Fibroblast of the conjunctiva (primary cell): ENCODE measurements at places on chromosomes 7 and 10.

- DNase-seq = no peak
These were observed 165.8 kb upstream of the IMMP2L start for GRCh38 chr7:111727905-111728634.

DNA sequence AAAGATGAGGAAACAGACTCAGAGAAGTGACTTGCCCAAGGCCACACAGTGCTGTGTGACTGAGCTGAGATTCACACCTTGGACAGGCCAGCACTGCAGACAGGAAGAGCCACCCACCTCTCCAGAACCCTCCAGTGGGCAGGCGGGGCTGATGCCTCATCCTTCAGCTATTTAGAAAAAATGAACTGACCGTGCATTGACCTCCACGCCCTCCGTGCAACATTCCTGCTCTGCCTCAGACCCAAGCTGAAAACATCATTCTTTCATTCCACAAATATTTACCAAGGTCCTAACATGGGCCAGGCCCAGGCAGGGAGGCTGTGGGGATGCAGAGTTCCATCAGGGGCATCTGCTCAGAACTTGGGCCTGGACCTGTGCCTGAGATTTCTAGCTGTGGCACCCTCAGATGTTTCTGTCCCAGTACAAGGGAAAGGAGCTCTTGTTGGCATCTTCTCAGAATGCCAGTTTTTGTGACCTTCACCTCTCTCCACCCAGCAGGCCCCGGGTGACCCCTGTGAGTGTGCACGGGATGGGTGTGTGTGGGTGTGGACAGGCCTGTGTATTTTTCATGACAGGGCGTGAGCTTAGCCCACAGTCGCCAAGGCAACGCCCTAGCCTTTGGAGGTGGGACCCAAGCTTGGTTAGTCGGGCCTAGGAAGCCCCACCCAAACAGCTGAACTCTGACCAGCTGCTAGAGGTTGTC, 6.5 kb downstream of the VSIR start:
- DNase-seq = peak; percentile 91

DNA sequence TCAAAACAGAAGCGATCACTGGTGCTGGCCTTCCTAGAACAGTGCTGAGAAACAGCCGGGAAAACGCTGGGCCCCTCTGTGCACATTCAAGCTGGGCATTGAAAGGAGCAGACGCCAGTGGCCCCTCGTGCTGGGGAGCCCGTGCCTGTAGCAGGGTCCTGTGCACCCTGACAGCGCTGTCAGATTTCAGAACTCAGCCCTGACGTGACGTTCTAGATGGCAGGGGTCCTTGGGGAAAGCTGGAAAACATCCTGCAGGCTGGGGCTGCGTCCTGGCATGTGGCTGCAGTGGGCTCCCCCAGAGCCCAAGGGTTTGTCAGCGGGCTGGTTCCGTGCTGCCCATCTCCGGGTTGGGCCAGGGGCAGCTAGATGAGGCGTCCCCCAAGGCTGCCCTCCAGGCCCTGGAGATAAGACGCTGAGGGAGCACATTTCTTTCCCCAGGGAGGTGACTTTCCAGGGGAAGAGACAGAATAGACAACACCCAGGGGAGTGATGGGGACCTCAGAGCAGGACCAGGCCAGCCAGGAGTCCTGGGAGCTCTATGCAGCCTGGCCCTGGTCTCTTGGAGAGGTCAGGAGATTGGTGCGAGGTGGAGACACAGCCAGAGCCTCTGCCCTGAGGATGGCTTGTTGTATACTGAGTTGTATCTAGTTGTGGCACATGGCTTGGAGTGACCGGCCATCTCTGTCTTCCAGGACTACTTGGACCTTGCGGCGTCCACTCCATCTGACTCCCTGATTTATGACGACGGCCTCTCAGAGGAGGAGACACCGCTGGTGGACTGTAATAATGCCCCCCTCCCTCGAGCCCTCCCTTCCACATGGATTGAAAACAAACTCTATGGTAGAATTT, 12.1 kb upstream of the CSGALNACT2 start:
- no peak for DNase-seq

DNA sequence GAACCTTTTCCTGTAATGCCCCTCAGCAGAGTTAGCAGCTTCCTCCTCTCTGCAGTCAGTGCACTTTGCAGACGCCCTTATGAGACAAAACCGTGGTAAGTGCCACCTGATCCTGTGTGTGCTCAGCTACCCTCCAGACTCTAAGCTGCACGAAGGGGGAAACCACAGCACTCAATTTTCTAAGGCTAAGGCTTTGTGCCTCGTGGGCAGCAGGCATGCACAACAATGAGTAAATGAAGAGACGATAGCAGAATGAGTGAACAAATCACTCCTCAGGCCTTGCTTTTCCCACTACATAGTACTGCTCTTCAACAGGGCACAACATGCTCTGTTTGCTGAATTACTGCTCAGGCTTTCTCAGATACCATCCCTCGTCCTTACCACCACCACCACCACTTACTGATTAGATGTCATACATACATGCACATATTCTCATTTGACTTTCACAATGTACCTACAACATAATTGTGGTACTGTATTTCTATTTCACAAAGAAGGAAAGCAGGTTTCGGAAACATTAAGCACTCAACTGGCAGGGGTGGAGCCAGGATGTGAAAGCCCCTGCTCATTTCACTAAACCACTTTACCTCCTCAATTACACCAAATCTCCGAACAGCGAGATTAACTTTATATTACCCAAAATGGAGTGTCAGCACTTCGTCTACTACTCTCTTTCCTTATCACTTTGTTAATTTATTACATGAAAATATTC, 85.4 kb downstream of the ICA1 start:
- DNase-seq = no peak

GRCh38 chr7:34225193-34225592, 319.9 kb downstream of the BMPER start:
- DNase-seq = no peak

DNA sequence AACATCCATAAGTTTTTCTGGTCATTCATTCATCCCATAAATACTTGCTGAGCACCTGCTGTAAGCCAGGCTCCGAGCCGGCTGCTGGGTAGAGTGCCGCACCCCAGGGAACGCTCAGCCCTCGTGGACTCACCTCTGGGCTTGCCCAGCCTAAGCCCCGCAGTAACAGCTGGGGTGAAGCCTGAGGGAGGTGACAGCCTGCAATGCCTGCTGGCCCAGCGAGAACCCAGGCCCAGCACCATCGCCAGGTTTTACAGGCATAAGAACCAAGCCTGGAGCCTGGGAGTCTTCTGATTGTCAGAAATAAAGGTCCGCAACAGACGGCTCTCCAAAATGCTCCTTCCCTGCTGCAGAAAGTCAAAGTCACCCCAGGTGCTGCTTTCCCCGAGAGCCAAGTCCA, 205.4 kb downstream of the ZMYND11 start:
- DNase-seq = no peak

- no peak for DNase-seq
These were observed 130.1 kb downstream of the CREB5 start for GRCh38 chr7:28542410-28542809.

DNA sequence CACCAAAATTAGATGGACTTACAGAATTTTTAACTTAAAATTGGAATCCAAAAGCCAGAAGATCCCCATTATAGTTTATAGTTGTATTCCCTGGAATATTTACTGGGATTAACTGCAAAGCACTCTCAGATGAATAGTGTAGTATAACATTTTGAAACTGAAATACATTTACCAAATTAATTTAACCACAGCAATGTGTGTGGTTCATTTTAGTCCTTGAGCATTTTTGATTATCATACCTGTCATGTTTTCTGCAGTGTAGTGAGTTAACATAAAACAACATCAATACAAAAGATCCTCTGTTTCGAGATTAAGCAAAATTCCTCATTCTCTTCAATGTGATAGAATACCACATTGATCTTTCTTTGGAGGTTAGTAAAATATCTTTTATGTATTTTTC, 3.7 kb downstream of the VIM start:
- no peak for DNase-seq

- DNase-seq = no peak
These were observed 98.1 kb downstream of the EBF3 start for GRCh38 chr10:129865960-129866359.

- DNase-seq = peak; percentile 16
These were observed 47.6 kb downstream of the STEAP1B start for GRCh38 chr7:22452142-22452959.

GRCh38 chr7:25832456-25832855, 319.5 kb upstream of the NFE2L3 start:
- no peak for DNase-seq

- DNase-seq = no peak
These were observed 9.4 kb downstream of the NOC3L start for GRCh38 chr10:94353336-94353735.

DNA sequence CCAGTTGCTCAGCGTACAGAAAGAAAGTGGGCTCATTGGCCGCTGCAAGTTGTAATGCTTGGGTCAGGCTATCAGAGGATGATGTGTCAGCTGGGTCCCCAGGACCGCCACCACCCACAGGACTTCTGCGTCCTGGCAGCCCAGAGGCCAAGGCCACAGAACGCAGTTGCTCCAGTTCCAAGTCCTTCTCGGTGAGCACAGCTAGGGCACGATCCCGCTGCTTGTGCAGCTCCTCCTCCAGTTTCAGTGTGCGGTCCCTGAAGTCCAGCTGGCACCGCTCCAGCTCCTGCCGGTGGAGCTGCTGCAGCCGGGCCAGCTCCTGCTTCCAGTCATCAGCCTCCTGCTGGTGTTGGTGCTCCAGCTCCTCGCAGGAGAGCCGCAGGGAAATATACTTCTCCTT, 3.0 kb downstream of the GCC1 start:
- no peak for DNase-seq

- no peak for DNase-seq
These were observed 103.5 kb upstream of the PDLIM1 start for GRCh38 chr10:95394161-95394880.

- no peak for DNase-seq
These were observed 197.2 kb downstream of the EBF3 start for GRCh38 chr10:129766611-129767550.

- no peak for DNase-seq
These were observed 32.8 kb upstream of the MYO3A start for GRCh38 chr10:25901199-25901598.

GRCh38 chr10:104686829-104687228, 45.7 kb downstream of the SORCS3 start:
- no peak for DNase-seq

DNA sequence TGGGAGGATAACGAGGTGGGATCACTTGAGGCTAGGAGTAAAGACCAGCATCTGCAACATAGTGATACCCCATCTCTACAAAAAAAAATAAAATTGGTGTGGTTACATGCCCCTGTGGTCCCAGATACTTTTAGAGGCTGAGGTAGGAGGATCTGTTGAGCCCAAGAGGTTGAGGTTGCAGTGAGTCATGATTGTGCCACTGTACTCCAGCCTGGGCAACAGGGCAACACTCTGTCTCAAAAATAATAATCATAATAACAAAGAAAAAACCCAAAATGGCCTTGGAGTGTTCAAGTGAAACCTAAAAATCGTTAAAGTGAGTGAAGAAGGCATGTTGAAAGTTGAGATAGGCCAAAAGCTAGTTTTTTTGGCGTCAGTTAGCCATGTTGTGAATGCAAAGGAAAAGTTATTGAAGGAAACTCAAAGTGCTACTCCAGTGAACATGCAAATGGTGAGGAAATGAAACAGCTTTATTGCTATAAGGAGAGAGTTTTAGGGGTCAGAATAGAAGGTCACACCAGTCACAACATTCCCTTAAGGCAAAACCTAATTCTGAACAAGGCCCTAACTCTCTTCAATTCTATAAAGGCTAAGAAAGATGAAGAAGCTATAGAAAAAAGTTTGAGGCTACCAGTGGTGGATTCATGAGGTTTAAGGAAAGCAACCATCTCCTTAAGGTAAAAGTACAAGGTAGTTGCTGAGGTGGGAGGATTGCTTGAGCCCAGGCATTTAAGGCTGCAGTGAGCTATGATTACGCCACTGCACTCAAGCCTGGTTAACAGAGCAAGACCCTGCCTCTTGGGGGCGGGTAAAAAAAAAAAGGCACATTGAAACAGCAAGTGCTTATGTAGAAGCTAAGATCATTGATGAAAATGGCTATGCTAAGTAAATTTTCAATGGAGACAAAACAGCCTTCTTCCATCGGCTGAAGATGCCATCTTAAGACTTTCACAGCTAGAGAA, 45.4 kb upstream of the STOX1 start:
- no peak for DNase-seq

DNA sequence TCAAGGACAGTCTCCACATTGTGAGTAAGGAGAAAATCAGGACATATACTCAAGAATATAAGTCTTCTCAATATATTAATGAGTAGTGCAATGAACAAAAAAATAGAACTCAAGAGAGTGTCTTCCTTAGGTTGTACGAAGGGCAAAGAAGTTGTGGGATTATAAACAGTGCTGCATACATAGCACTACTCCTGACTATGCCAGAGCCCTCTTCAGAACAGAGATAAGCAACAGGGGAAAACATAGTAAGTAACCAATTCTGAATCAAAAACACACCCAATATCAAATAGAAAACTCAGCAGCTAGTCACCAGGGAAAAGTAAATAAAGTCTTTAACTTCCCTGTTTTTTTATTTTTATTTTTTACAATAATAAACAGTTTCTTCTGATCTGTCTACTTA, 10.6 kb downstream of the ARHGAP21 start:
- DNase-seq = no peak

DNA sequence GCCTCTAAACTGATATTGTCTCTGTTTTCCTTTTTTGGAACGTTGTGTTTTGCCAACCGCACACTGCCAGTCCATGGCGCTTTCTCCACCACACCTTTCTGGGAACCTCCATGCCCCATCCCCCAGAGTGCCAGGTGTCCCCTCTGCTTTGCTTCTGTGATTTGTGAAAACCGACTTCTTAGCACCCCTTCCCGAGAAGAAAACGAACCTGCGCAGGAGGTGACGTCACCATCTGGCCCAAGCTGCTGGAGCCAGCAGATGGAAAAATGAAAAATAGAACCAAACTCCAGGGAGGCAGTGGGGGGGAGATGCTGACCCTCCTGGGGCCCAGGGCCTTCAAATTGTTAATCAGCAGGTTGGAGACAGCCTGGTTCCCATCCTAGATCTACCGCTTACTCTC, 103.8 kb downstream of the HTR5A start:
- DNase-seq = no peak

- DNase-seq = no peak
These were observed 9.7 kb upstream of the GDF10 start for GRCh38 chr10:47290338-47290737.

DNA sequence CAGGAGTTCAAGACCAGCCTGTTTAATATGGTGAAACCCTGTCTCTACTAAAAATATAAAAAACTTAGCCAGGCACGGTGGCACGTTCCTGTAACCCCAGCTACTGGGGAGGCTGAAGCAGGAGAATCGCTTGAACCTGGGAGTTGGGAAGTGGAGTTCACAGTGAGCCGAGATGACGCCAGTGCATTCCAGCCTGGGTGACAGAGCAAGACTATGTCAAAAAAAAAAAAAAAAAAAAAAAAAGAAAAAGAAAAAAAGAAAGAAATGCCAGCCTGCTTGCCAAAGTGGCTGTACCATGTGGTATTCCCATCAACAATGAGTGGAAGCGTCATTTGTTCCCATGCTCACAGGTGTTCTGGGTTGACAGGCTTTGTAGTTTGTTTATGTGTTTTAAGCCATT, 43.3 kb upstream of the NPTX2 start:
- no peak for DNase-seq

DNA sequence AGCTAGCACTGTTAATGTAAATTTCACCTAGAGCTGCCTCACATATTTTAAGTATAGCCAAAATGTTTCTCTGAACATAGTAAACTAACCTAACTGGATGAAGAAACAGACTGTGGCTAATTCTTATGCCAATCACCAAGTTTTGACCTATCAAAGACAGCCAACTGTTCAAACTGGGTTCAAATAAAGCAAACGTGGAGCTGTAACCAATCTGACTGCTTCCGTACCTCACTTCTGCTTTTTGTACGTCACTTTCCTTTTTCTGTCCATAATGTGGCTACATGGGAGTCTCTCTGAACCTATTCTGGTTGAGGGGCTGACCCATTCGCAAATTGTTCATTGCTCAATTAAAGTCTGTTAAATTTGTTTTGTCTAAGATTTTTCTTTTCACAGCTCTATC, 66.3 kb upstream of the ETV1 start:
- DNase-seq = no peak
